NCI-H187 (cell line): ENCODE measurements at places on chromosomes 12 and 14.

DNA sequence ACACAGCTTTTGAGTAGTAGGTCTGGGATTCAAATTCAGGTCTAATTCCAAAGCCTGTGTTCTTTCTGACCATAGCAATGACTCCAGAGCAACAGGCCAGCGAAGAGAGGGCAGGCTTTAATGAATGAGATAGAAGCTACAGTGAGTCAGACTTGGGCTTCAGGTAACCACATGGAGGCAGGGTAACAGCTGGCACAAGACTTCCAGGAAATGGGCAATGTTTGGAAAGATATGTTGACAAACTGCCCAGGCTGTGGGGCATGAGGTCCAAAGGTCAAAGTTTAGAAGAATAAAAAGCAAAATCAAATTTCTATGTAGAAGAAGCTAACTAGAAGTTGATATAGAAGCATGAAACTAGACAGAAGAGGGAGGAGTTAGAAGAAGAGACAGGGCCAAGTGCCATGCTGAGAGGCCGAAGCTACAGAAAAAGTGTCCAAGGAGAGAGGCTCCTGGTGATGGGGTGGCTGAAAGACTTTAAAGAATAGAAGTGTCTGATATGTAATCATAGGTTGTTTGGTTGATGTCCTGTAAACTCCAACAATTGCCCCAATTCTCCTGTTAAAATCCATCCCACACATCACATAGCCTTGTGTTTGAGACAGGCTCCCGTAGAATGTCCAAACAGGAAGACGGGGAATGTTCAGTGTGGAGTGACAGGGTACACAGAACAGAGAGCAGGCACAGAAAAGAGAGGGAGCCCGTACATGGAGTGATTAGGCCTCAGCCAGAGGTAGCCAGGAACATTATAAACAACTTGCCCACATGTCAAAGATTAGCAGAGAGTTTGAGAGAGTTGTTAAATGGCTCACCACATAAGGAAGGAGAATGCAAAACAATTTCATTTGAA, 384.7 kb downstream of the CCDC91 start:
- no peak for DNase-seq

GRCh38 chr12:96872961-96873360, 34.1 kb upstream of the NEDD1 start:
- DNase-seq: no peak

GRCh38 chr14:68543516-68543915, 249.4 kb downstream of the ZFP36L1 start:
- no peak for DNase-seq

GRCh38 chr12:53624458-53624857, 1.7 kb downstream of the ATF7 start:
- DNase-seq: no peak

DNA sequence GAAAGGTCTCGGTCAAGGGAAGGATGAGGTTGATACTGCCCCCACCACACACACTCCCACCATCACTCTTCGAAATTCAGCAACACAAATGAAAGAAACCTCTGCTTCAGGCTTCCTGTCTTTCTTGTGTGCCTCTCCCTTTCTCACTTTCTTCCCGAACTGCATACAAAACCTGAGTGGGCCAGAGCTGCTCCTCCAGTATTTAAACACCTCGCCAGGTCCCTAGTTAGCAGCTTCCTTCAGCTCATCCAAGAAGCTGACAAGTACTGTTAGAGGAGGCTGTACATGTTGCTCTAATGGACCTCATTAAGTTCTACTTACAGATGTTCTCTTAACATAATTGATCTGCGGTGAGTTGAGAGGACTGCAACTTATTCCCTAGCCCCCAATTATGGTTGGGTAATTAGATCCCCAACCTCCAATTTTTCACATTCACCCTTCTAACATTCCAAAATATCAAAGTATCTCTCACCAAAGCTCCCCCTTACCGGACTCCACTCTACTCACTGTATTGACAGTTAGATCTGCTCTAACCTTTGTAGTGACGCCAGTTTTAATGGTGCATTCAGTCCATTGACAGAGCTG, 4.1 kb upstream of the LMO3 start:
- no peak for DNase-seq

DNA sequence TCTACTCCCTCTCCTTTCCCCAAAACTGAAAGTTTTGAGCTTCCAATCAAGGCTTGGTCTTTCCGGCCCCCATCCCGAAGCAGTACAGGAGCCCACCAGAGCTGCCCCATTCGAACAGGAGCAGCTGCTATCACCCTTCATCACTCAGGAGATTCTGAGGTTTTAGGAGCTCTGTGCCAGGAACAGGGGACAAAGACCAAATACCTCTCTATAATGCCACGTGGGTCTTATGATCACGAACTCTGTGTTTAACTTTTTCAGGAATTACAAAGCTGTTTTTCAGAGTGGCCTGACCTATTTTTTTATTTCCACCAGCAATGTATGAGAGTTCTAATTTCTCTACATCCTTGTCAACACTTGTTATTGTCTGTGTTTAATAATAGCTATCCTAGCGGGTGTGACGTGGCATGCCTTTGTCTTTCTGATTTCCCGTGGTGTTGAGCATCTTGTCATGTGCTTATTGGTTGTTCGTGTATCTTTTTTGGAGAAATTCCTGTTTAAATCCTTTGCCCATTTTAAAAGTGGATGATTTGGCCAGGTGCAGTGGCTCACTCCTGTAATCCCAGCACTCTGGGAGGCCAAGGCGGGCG, 21.7 kb downstream of the COA8 start:
- no peak for DNase-seq

- no peak for DNase-seq
These were observed 11.6 kb downstream of the CIPC start for GRCh38 chr14:77109656-77110055.

DNA sequence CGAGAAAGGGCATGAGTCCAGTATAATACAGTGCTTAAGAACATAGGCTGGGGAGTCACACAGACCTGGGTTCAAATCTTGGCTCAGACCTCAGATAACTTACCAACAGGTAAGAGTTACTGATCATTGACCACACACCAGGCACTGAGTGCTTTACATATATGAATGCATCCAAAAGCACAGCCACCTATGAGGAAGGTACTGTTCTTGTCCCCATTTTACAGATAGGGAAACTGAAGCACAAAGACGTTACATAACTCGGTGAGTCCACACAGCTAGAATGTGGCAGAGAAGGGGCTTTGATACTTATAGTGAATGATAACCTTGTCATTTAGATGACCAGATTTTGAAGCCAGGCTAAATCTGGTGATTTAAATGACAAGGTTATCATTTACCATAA, 27.6 kb downstream of the FAIM2 start:
- no peak for DNase-seq

DNA sequence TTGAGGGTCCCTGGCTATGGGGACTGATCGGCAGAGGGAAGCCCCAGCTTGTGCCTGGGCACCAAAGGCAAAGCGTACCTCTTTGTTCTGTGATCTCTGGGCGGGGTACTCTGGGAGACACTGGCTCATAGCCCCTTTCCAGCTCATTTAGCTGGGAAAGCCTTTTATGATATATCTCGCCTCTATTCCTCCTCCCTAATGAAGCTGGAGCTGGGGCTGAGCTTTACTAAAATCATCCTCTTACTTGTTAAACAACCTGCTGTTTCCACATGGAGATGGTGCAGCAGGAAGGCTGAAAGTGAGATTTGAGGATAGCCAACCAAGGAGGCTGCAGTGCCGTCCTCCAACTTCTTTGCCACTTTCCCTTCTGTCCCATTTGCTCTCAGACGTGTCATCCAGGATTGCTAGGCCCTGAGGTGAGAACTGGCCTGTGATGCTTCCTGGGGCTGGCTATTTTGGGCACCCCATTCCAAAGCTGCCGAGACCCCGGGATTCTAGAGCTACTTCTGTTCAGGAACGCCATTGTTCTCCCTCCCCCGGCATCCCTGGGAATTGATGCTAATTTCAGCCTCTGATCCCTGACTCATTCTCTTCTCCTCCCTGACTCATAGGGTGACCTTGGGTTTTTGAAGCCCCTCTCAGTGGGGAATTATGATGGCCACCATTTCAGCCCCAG, 16.0 kb downstream of the PDE1B start:
- no peak for DNase-seq
